ENCODE measurements at places on chromosomes 4 and X.

GRCh38 chr4:48227662-48228061 lies 42.0 kb downstream of the TEC start:
- no peak for DNase-seq

DNA sequence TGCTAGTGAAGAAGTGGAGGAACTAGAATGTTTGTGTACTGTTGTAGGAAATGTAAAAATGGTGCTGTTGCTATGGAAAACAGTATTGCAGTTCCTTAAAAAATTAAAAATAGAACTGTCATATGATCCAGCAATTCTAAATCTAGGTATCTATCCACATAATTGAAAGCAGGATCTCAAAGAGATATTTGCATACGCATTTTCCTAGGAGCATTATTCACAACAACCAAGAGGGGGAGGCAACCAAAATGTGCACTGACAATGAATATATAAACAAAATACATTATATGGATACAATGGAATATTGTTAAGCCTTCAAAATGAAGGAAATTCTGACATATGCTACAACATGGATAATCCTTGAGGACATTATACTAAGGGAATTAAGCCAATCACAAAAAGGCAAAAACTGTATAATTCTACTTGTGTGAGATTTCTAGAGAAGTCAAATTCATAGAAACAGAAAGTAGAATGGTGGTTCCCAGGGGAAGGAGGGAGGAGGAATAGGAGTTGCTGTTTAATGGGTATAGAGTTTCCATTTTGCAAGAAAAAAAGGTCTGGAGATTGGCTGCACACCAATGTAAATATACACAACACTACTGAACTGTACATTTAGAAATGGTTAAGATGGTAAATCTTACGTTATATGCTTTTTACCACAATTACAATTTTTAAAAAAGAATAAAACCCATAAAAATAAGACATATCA lies 35.6 kb upstream of the KCNE5 start:
- no peak for DNase-seq

DNA sequence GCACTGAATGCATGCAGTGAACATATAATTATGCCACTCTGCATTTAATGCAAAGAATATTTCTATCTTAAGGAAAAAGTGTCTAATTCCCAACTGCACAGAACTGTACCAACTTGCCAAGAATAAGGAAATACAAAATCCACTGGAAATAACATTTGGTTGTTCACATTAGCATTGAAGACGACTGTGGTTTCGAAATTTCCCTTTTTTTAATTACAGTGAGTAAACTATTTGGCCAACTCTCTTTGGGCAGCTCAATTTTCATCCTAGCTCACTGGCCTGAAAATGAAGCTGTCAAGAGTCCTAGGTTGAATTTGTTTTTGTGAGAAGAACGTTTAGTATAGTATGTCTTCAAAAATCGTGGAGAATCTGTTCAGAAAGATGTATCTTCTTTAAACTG lies 81.6 kb upstream of the MID1 start:
- DNase-seq, result no peak

DNA sequence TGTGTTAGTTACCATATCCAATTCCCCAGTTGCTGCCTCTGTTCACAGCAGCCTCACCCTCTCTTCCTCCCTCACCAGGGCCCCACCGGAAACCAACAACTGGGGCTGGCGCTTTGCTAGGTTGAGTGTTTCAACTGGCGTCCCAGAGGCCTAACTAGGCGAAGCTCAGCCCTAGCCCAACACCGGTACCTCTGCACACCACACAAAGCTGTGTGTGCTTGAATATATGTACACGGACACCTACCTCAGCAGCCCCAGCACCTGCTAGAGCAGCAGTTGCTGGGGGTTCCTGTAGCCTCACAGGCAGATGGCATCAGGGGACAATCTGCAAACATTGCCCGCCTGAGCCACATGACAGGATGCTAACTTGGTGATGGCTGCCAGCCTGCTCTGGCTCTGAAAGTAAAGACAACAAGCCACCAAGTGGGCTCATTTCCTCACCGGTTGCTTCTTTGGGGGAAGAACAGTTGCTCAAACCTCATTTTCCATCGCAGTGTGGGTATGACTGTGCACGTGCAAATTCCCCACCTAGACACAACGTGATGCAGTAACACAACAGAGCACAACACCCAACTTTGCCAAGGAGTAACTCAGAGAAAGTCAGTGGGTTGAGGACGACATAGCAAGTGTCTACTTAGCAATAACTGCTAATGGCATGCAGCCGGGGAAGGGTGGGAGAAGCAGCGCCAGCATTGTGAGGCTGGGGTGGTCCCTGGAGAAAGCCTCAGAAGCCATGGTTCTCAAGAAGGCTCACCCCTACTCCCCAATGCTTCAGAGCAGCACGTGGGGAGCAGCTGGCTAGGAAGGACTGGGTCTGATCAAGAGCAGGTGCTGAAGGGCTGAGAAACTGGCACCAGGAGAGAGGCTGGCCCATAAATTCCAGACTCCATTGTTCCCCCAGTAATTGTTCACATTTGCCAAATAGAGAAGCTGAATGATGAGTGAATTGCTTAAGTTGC lies 139.5 kb downstream of the SH3KBP1 start:
- no peak for DNase-seq

DNA sequence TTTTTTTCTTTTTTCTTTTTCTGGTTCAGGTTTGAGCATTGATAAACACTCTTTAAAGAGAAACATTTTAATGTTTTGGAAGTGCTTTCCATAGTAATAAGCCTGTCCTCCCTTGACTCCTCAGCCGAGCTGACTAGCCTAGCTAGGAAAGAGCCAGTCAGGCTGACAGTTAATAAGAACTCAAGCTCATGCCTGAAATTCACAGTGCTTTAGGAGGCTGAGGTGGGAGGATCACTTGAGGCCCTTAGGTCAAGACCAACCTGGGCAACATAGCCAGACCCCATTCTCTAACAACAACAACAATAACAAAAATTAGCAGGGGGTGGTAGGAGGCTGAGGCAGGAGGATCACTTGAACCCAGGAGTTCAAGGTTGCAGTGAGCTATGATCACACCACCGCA lies 53.4 kb upstream of the ZCCHC13 start:
- no peak for DNase-seq

DNA sequence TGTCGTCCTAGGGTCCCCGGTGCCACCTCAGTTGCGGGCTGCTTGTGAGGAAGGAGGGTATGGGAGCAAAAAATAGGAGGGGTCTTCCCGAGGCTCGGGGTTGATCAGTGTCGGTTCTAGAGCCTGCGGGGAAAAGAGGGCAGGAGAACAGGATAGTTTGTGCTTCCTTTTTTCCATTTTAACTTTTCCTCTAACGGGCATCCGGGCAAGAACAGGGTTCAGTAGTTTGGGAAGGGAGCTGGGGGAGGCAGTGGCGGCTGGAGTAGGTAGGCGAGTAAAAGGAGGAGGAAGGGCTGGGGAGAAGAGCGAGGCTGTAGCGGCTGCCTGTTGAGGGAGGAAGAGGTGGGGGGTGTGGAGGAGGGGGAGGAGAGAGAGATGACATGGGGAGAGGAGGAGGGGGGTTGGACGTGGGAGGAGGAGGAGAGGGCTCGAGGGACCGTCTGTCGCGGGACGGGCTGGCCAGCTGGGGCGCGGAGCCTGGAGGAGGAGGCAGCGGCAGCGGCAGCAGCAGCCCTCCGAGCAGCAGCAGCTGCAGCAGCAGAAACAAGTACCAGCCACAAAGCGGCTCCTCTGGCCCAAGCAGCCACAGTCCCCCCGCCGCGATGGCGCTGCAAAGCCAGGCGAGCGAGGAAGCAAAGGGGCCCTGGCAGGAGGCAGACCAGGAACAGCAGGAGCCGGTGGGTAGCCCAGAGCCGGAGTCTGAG lies at the start of gene SLC16A2:
SLC16A2 (plus strand) TSS at position 458 of the 704 bp plus-strand sequence; CDS start at position 603, 145 bp downstream.
- no peak for DNase-seq

GRCh38 chrX:20046223-20046622 lies 55.4 kb upstream of the BCLAF3 start:
- DNase-seq, result no peak
